Umbilical cord (tissue), 2 donors: ENCODE measurements at places on chromosomes 12 and 14.

- no peak for DNase-seq
Observed at GRCh38 chr12:28629691-28630090, 439.4 kb downstream of the CCDC91 start.

DNA sequence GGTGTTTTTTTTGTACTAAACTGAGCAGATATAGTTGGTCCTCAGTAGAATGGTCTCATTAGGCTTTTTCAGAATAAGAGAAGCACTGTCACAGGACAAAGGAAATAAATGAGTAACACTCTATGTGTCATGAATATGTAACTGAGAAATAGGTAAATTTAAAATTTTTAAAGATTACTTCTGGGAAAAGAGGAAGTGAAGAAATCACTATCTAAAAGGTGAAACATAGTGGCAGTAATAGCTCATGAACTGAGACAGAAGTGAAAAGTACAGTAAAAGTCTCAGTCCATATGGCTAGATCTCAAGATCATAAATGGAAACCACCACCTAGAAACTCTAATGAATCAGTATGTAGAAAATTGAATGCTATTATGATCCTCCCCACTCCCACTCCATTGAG lies 89.3 kb upstream of the TTC7B start:
- no peak for DNase-seq

- DNase-seq, result no peak
Observed at GRCh38 chr14:36820111-36820709, 158.6 kb downstream of the PAX9 start.

DNA sequence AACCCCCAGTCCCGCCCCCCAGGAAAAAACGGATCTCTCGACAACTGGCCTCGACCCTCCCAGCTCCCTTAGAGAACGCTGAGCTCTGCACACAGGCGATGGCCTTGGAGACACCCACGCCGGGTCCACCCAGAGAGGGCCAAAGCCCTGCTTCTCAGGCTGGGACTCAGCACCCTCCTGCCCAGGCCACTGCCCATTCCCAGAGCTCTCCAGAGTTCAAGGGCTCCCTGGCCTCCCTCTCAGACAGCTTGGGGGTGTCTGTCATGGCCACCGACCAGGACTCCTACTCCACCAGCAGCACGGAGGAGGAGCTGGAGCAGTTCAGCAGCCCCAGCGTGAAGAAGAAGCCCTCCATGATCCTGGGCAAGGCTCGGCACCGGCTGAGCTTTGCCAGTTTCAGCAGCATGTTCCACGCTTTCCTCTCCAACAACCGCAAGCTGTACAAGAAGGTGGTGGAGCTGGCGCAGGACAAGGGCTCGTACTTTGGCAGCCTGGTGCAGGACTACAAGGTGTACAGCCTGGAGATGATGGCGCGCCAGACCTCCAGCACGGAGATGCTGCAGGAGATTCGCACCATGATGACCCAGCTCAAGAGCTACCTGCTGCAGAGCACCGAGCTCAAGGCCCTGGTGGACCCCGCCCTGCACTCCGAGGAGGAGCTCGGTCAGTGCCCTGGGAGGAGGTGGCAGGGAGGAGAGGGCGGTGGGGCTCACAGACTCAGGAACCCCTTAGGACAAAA lies 95.8 kb downstream of the LGMN start:
- DNase-seq, result no peak

- no peak for DNase-seq
Observed at GRCh38 chr14:102708494-102708893, 68.8 kb upstream of the TRAF3 start.

DNA sequence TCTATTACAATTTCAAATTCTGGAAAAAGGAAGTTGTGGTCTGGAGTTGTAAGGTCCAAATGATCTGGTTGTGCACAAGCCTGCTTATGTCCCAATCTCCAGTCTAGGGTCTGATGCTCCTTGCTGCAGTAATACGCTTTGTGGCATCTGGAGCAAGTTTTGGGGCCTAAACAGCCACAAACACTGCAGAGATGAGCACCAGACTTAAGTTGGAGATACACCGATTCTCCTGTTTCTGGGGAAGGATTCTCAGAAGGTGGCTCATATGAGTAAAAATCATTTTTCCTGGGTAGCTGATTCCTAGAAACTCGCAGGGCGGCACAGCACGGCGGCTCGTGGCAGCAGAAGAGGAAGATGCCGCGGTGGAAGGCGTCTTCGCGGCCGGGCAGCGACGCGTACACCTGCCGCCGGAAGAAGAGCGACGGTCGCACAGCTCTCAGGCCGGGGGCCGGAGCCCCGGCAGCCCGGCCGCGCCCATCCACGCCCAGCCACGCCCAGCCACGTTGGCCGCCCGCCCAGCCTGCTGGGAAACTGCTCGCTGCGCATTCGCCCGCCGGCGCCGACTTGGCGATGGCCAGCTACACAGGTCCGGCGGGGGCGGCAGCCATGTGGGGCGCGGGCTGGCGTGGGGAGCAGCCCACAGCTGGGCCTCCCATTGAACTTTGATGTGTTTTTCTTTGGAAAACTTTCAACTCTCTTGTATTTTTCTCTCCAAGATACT lies 129.0 kb downstream of the ASCL4 start:
- peak; percentile 6 for DNase-seq

DNA sequence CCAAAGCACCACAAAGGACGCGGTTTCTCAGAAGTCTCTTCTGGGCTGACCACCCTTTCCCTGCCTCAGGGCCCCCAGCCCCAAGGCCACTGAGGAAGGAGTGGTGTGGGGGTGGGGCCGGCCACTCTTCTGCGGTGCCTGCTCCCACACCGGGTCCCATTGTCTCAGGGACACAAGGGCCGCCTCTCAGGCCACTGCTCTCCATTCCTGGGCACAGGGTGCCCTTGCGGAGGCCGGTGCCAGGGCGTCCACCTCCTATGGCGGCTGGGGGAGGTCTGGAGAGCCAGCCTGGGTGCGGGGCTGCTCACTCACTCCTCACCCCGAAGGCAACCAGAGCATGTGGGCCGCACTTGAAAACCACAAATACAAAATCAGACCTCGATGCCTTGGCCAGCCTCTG lies 44.1 kb downstream of the PRIMA1 start:
- DNase-seq, result no peak

DNA sequence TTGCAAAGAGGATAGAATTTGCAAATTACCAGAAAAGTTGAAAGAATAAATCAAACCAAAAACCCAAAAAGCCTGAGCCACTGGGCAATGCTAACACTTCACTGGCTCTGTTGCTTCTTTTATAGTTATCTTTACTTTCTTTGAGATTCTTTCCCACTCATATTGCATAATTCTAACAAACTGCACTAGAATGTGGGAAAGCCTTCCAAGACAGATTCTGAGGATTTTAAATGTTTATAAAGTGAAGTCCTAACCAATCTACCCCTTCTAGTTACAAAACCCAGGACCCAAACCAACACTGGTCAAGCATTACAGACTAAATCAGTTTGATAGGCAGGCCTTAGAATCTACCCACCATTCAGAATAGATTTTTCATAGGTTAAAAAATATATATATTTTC lies 150.9 kb downstream of the MED13L start:
- peak; percentile 82 for DNase-seq

DNA sequence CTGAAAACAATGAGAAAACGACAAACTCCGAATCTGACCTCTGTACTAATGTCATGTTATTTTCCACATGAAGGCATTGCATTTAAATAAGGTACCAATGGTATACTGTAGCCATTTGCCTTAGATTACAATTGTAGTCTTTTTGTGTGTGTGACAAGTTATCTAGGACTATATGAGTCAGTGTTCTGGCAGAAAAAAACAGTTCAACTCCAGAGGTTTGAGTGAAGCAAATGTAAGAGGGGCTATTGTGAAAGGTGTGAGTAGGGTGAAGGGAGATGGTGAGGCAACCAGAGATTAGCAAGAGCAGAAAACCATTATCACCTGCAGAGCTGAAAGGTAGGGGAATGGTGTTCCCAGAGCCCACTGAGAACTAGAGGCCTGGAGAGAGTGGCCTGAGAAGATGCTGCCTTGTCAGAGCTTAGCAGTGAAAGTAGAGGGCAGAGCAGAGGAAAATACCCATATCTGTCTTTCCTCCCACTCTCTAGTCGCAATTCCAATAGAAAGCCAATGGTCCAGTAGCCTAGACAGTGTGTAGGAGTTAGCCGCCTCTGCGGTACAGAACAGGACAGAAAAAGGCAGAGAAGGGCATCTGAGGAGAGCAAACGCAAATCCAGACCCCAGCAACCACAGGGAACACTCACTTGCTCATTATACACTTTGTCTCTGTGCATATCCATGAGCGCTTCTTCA lies 112.2 kb downstream of the DYRK2 start:
- no peak for DNase-seq

GRCh38 chr12:90407841-90408240 lies 547.1 kb downstream of the CCER1 start:
- peak; percentile 3 for DNase-seq

DNA sequence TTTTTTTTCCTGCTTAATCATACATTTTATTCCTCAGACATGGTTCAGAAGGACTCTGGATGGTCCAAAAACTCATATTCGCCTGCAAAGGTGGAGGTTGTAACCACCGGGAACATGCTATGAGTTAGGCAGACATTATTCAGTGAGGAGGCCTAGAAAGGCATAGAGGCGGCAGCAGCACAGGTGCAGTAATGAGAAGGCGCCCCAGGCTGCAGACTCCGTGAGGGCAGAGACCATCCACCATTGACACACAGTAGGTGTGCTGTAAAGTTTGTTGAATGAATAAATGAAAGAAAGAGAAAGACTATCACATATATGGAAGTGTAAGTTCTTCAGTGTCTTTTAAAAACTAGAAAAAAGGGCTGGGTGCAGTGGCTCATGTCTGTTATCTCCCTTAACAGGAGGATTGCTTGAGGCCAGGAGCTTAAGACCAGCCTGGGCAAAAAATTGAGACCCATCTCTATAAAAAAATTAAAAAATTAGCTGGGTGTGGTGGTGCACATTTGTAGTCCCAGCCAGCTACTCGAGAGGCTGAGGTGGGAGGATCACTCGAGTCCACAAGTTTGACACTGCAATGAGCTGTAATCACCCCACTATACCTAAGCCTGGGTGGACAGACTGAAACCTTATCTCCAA lies 34.5 kb upstream of the PTGR2 start:
- no peak for DNase-seq

DNA sequence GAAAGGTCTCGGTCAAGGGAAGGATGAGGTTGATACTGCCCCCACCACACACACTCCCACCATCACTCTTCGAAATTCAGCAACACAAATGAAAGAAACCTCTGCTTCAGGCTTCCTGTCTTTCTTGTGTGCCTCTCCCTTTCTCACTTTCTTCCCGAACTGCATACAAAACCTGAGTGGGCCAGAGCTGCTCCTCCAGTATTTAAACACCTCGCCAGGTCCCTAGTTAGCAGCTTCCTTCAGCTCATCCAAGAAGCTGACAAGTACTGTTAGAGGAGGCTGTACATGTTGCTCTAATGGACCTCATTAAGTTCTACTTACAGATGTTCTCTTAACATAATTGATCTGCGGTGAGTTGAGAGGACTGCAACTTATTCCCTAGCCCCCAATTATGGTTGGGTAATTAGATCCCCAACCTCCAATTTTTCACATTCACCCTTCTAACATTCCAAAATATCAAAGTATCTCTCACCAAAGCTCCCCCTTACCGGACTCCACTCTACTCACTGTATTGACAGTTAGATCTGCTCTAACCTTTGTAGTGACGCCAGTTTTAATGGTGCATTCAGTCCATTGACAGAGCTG lies 4.1 kb upstream of the LMO3 start:
- DNase-seq, result no peak

DNA sequence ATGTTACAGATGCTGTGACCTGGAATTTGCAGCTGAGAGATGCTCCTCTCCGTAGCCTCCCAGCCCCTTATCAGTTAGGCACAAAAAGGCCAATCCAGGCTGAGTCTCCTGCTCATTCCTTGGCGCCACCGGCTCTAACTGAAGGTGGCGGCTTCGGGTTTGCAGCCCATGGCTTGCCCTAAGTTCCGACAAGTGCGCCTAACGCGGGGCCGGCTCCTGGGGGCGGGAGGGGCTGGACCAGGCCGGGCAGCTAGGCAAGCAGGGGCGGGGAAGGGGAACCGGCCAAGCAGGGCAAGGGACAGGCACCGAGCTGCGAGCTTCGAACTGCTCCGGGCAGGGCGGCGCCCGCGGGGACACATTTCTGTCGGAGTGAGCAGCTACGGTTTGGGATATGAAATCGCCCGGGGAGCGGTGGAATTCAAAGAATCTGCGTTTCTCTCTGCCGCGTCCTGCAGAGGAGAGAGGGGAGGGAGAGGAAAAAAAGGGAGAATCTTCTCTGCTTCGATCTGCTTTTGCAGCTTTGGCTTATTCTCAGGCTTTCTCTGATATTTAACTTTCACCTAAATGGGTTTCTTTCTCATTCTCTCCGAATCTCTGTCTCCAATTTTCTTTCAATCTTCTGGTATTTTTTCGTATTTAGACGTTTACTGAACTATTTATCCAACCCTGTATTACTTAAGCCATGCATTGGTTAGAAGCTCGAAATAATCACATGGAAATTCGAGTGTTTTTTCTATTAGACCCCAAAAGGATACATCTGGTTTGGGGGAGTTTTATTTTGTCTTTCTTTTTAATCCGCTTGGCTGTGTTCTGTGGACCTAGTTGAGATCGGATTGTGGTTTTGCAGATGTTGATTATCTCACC lies 1.6 kb upstream of the HOXC12 start:
- no peak for DNase-seq

GRCh38 chr12:53225635-53226424 lies 6.2 kb downstream of the RARG start:
- peak; percentile 92 for DNase-seq

DNA sequence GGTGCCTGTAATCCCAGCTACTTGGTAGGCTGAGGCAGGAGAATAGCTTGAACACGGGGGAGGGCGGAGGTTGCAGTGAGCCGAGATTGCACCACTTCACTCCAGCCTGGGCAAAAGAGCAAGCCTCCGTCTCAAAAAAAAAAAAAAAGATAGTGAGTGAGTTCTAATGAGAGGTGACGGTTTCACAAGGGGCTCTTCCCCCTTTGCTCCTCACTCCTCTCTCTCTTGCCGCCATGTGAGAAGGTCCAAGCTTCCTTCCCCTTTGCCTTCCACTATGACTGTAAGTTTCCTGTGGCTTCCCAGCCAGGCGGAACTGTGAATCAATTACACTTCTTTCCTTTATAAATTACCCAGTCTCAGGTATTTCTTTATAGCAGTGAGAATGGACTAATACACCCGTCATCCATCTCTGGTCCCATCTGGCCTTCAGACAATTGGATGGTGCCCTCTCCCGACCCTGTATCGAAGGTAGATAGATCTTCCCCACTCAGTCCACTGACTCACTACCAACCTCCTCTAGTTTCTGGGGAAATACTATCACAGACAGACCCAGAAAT lies 27.0 kb upstream of the RCOR1 start:
- DNase-seq, result no peak

GRCh38 chr14:31449971-31450610 lies 7.2 kb downstream of the DTD2 start:
- peak; percentile 42 for DNase-seq
